Right atrium auricular region (tissue), 2 donors: ENCODE measurements at places on chromosomes 13 and 19.
A peak's percentile ranks its signal among the peaks of the same experiment; 100 is the strongest.

- no peak for DNase-seq
Observed at GRCh38 chr19:54439174-54439851, 9.7 kb upstream of the LENG8 start.

DNA sequence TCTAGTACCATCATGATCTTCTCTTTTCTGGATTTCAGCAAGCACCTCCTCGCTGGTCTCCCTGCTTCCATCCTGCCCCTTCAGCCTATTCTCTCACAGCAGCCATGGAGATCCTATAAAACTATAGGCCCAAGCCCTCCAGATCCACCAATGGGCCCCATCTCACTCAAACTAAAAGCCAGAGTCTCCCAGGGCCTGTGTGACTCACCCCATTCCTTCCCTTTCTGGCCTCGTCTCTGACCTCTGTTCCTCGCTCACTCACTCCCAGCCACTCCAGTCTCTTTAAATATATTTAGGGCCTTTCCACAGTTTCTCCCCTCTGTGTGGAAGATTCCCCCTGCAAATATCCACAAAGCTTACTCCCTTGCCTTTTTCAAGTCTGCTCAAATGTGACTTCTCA, 89.7 kb downstream of the HSPH1 start:
- DNase-seq = no peak

GRCh38 chr13:98299235-98299965, 122.3 kb upstream of the RNF113B start:
- no peak for DNase-seq

GRCh38 chr13:33180122-33180804, 105.3 kb downstream of the STARD13 start:
- no peak for DNase-seq

- no peak for DNase-seq
Observed at GRCh38 chr13:65966991-65967451, 1263.1 kb downstream of the PCDH9 start.

DNA sequence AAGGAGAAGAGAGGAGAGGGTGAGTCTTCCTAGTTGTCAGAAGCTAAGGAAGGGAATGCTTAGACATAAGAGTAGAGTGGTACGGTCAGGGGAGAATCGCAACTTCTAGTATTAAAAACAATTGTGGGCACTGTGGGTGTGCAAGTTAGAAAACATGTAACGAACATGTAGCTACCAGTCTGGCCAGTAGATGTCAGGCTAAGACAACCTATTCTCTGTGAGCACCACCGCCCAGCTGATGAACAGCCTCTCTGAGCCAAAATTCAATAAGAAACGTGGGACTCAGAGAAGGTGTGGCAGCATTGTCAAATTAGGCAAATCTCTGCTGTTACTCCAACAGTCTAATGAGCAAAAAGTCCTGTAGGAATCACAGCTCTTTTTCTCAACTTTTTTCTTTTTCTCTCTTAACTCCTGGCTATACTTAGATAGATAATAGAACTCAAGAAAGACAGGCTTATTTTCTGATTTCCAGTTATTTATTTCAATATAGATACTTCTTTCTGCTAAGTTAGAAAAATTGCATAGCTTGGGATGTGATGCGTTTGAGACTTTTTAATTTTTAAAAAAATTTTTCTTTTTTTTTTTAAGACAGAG, 186.2 kb downstream of the USP12 start:
- DNase-seq = peak; percentile 87

DNA sequence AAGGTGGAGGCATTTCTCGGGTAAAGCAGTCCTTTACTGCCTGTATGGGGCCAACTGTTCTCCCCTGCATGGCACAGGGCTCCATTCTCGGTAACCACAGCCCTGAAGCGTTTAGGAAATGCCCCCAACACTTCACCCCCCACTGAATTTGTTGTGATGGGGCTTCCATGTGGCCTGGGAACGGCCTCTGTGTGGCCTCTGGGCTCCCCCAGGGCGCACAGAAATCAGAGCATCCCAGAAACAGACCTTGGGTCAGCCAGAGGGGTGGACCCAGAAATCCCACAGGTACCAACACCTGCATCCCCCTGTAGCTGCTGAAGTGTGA, 153.7 kb upstream of the VSTM2B start:
- DNase-seq = no peak

GRCh38 chr13:71727042-71727441, 140.0 kb downstream of the DACH1 start:
- DNase-seq = no peak

DNA sequence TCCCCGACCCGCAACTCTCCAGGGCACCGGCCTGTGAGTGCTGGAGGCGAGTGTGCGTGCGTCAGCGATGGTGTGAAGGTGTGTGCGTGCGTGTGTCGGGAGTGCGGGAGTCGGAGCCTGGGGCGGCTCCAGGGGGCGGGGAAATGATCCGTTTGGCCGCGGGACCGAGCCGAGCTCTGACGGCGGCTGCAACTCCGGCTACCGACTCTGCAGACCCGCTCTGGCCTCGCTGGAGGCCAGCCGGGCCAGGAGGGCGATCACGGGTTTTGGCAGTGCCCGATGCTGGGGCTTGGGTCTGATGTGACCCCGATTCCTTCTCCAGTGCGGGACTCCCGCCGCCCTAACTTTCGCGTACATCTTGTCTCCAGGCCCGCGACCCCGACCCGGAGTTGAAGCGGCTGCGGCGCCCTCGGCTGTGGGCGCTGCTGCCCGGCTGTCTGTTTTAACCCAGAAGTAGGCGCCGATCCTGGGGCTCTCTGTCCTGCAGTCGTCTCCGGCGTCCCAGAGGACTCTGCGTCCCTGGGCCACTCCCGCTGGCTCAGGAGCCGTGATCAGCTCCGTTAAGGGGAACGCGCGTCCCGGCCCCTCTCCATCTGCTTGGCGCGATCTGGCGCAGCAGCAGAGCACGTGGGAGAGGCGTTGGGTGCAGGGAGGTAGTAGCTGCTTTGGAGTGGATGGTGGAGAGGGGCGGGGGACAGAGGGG, 1.2 kb downstream of the CHST8 start:
- DNase-seq = no peak

GRCh38 chr13:50467156-50468110, 376.1 kb downstream of the DLEU7 start:
- no peak for DNase-seq

DNA sequence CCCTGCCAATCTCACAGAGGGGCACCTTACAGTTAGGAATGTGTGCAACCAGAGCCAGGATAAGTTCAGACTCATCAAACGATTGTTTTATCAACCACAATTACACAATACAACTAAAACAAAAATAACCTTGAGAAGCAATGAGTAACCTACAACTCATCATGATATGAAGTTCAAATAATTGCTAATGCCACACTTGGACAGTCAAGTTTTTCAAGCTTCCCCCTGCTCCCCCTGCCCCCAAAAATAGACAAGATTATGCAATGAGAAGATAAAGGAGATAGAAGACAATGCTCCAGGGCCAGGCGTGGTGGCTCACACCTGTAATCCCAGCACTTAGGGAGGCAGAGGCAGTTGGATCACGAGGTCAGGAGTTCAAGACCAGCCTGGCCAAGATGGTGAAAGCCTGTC, 13.6 kb upstream of the KPNA3 start:
- DNase-seq = no peak

GRCh38 chr13:112725346-112726015, 35.6 kb downstream of the ATP11A start:
- DNase-seq = no peak

GRCh38 chr19:47094557-47095475, 18.8 kb downstream of the ZC3H4 start:
- no peak for DNase-seq

GRCh38 chr13:74709226-74709625, 575.0 kb upstream of the KLF12 start:
- no peak for DNase-seq

DNA sequence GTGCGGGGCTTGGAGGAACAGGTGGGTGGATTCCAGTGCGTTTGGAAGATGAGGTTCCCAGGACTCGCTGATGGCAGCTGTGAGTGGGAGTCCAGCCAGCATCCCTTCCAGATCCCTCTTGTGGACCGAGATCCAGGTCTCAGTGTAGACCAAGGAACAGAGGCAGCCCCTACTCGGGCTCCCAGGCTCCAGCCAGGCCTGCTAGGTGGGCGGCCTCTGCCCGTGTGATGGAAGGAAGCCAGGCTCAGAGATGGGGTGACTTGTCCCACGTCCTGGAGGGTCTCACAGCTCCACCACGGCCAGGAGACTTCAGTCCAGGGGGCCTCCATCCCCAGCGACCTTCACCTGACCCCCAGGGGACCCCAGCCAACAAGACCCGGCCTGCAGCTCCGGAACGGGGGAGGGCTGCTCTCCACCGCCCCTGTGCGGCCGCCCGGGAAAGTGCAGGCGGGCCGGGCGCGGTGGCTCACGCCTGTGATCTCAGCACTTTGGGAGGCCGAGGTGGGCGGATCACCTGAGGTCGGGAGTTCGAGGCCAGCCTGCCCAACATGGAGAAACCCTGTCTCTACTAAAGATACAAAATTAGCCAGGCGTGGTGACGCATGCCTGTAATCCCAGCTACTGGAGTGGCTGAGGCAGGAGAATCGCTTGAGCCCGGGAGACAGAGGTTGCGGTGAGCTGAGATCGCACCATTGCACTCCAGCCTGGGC, 729 bp upstream of the MADCAM1 start:
- no peak for DNase-seq

- no peak for DNase-seq
Observed at GRCh38 chr13:25674371-25674770, 302.6 kb downstream of the ATP8A2 start.

DNA sequence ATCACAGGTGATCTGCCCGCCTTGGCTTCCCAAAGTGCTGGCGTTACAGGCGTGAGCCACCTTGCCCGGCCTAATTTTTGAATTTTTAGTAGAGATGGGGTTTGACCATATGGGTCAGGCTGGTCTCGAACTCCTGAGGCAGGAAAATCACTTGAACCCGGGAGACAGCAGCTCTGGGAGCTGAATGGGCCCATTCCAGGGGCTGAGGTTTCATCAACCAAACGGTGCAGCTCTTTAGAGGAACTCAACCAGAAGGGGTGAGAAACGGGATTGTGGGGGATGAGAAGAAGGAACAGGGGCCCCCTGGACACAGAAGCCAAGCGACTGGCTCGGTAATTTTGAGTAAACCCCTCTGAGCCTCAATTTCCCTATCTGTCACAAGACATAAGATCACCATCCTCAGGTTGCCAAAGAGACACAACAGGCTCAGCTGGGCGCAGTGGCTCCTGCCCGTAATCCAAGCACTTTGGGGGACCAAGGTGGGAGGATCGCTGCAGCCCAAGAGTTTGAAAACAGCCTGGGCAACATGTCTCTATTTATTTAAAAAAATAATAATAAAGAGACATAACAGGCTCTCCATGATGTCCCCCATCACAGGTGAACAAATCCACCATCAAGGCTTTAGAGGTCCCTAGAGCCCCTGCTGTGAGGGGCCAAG, 562 bp downstream of the IQCN start:
- DNase-seq = no peak

GRCh38 chr19:16342002-16342715, 17.5 kb downstream of the KLF2 start:
- DNase-seq = peak; percentile 63

- no peak for DNase-seq
Observed at GRCh38 chr19:42576241-42576640, 18.5 kb downstream of the CEACAM8 start.

DNA sequence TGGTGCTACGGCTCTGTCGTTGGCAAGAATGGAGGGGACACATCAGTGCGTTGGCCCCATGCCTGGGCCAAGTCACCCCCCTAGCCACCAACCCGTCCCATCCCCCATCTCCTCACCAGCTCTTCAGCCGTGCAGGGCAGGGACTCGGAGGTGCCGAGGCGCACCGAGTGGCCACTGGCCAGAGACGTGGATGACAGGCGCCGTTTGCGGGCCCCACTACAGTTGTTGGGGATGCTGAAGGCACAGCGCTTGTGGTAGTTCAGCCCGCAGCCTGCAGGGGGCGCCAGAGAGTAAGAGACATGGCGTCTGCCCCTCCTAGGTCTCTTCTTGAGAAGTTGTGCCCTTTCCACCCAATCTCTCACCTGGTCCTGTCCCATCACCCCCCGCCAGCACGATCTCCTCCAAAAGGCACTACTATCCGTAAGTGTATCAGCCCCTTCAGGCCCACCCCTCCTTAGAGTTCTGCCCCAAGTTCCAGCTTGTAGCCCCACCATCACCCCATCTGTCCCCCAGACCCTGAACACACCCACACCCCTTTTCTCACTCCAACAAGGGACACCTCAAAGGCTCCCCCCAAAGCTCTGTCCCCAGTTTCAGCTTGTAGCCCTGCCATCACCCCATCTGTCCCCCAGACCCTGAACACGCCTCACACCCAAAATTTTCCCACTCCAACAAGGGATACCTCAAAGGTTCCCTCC, 12.4 kb downstream of the PRKD2 start:
- DNase-seq = peak; percentile 75

- DNase-seq = no peak
Observed at GRCh38 chr19:38170334-38170733, 53.7 kb downstream of the DPF1 start.

GRCh38 chr13:22027566-22027965, 356.7 kb downstream of the FGF9 start:
- DNase-seq = no peak

GRCh38 chr13:30119476-30119875, 187.9 kb downstream of the KATNAL1 start:
- no peak for DNase-seq

GRCh38 chr19:5030822-5031221, 61.9 kb downstream of the KDM4B start:
- no peak for DNase-seq

DNA sequence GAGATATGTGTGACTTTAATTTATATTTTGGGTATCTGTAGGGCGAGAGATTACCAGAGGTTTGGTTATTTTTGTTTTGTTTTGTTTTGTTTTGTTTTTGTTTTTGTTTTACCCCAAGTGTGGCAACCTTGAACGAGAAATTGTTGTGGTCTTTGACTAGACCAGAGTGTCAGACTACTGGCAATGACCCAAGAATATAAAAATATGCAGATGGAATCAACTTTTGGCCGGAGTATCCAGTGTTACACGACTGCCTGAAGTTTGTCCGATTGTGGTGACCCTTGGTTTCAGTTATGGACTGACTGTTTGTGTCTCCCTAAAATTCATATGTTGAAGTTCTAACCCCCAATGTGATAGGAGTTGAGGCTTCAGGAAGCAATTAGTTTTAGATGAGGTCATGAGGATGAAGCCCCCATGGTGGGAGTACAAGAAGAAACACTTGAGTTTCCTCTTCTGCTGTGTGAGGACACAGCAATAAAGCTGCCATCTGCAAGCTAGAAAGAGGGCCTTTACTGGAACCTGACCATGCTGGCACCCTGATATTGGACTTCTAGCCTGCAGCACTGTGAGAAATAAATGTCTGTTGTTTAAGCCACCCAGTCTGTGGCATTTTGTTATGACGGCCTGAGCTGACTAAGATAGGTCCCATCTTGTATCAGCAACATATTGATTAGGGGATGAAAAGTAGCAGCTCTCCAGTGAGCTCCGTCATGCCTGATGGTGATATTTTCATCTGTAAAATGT, 261.7 kb downstream of the MTUS2 start:
- DNase-seq = no peak

GRCh38 chr19:10223488-10224213, 7.5 kb downstream of the S1PR2 start:
- DNase-seq = no peak

DNA sequence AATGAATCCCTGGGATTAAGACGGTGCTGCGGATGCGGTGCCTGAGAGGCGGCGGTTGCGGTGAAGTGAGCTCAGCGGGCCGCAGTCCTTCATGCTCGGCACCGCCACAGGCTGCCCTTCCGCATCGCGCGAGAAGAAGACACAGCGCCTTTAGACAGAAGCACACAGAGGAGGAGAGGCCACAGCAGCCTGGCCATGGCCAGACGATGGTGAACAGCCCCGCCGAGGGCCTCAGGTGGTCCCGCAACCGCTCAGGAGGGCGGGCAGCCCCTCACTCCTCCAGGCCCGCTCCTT, 459.2 kb downstream of the MYO16 start:
- no peak for DNase-seq
